ENCODE measurements at places on chromosomes 12 and 14.

- no peak for DNase-seq
Observed at GRCh38 chr14:90715993-90716392, 100.2 kb downstream of the TTC7B start.

DNA sequence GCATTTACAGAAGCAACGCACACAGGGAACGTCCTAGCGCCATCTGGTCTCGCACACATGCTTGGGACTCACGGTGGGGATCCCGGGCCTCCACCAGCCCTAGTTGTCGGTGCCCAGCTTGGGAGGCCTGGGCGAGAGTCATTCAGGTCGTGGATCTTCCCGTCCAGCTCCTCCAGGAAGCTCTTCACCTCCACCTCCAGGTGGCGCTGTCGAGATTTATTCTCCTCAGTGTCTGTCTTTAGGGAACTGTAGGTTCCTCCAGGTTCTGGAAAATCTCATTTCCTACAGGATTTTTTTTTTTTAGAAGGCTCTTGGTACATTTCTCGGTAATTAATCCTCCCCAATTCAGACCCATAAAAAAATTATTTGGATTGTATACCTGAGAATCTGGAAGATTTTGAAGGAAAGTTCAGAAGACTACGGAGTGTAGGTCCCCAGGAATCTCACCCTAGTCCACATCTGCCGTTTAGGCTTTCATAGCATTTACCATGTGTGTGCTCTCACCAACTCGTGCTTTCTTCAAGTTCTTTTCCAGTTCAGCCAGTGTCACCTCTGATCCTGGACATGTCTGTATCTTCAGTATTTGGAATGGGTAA is 910.0 kb downstream of the TMEM121 start:
- DNase-seq, result no peak

- no peak for DNase-seq
Observed at GRCh38 chr12:80559766-80560165, 115.7 kb downstream of the PTPRQ start.

GRCh38 chr12:89999699-90000505 is 291.3 kb upstream of the ATP2B1 start:
- no peak for DNase-seq

DNA sequence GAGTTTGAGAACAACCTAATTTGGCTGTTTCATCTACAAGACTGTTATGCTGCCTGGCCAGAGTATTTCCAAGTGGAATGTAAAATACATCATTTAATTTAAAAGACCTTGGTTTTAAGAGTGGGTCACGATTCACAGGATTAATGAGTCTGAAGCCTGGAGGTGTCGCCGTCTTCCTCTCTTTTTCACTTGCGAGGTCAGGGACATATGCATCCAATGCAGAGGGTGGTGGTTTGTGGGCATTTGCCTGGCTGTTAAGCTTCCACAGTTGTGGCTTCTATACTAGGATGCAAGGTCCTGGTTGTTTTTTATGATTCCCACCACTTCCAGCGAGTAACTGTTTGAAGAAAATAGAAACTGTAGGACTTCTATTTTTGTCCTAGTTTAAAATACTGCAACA is 22.8 kb upstream of the RASSF3 start:
- DNase-seq, result no peak

DNA sequence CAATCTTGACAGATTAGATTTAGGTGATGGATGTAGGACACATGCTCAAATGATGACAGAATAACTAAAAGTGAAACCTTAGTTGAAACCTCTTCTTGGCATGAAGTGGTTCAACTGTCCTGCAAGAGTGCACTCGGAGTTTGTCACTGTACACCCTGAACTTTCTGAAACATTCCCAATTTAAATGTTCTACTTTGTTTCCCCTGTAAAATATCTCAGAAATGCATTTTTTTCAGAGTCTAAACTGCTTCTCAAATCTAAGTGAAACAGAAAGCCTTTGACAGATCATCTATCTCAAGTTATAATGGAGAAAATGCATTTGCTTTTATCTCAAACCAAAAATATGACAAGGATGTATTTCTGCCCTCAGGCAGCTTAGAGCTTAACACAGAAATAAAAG is 66.0 kb downstream of the BHLHE41 start:
- no peak for DNase-seq

Measured in GM20000 (cell line).